ENCODE measurements at places on chromosomes 12 and 14.

DNA sequence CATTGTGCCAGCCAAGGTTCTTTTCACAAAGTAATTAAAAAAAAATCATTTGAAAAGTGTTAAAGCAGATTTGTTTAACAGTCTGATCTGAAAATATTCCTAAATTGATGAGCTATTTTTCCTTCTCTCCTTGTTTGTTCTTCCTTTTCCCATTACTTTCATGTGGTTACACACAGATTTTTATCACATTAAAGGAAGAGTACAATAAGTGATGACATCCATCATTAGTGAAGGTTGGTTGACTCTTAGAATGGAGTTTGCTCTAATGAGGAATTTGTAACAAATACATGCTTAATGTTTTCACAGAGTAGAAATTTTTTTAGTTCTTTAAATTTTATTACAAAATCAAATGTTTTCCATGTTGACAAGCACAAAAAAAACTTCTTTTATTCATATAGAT is 18.9 kb upstream of the TOMM20L start:
- DNase-seq: no peak

DNA sequence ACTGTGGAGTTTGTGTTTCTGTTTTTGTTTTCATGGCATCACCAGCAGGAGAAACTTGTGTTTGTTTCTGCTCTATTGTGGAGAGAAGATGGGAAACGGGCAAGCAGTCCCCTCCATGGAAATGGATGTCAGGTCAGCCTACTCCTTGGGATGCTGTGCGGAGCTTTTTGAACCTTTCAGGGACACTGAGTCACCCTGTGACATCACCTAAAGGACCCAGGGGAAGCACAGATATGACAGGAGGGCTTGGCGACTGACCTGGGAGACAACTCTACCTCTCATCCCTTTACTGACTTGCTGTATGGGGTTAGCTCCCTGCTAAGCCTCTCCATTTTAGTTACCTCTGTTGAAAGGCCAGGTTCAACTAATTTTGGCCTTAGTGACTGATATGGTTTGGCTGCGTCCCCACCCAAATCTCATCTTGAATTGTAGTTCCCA is 706.9 kb upstream of the TMEM132C start:
- DNase-seq: no peak

DNA sequence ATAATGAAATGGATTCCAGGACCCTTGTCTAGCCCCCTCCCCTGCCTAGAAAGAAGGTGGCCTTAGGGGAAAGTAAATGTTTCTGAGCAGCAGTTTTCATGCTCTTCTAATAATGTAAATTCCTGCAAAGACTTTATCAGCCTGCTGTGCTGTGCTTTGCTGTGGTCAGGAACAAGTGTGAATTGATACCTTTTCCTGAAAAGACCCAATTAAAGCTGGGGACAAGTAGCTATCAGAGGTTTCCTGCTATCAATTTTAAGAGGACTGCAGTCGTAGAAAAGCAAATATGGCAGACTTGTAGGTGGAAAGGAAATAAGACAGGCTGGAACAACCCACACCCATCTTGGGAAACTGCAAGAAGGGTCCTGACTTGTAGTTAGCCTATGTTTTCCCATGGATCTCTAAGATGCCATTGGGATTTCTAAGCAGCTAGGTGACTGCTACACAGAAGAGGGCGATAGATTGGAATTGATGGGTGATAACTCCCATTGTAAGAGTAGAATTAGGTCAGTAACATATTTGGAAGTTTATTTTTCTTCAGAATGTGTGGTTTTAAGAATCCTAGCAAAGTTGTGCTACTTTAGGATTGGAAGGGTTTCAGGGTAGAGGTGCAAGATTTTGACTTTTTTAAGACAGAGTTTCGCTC is 3.1 kb downstream of the DYNLL1 start:
- DNase-seq: no peak

GRCh38 chr12:34526946-34527345 is 504.6 kb downstream of the ALG10 start:
- no peak for DNase-seq

DNA sequence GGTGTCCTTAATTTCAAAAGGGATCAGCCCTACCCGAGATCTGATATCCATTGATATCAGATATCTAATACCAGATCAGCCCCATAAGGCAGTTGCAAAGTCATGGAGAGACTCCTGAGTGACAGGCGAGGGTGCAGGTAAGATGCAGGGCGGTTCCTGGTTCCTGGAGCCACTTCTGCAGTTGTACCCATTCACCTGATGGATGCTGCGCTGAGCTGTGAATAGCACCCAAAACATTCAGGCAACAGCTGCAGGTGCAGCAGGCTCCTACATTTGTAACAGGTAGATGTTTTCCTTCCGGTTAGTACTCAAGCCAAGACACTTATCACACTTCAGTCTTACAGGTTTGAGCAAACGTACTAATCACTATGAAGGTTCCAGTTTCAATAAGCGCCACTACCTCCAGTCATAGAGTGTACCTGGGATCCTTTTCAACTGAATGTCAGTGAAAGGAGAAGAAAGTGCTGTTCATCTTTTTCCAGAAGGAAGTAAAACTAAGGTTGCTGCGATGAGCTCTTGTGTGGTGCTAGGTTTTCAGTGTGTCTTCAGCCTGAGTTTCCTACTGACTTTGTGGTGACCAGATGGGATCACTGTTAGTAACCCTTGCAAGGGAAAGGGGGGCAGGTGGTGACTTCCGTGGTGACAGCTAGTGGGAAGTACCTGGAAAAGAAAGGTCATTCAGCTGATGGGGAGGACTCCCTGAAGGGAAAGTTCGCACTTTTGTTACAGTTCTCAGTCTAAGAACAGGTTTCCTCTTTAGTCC is 1.9 kb downstream of the ATP6V0A2 start:
- peak; percentile 75 for DNase-seq

GRCh38 chr12:132356691-132357622 is 27.6 kb upstream of the GALNT9 start:
- DNase-seq: no peak

- no peak for DNase-seq
Observed at GRCh38 chr14:104250175-104250574, 111.8 kb downstream of the KIF26A start.

- DNase-seq: no peak
Observed at GRCh38 chr12:112170971-112171596, 45.7 kb downstream of the TRAFD1 start.

GRCh38 chr14:100070310-100070709 is 5.1 kb downstream of the EVL start:
- DNase-seq: no peak

DNA sequence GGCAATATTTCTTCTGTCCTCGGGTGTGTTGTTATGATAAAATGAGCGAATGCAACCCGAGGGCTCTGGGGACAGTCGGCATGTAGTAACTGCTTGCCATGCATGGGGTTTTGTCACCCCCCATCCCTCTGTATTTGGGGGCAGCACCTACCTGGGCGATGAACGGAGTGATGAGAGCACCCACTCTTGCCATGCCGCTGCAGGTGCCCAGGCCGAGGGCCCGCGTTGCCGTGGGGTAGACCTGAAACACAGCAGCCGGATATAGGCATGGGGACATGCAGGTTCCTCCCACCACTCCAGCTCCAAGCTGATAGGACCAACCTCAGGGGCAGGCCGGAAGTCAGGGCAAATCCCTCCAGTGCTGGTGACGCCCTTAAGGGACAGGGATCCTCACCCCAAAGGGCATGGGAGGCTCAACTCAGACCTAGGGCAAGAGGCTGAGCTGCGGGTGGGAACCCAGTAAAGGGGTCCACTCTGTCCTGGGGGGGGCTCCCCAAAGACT is 35.8 kb downstream of the DAO start:
- DNase-seq: no peak

GRCh38 chr14:65864549-65864948 is 452.0 kb downstream of the FUT8 start:
- DNase-seq: no peak

DNA sequence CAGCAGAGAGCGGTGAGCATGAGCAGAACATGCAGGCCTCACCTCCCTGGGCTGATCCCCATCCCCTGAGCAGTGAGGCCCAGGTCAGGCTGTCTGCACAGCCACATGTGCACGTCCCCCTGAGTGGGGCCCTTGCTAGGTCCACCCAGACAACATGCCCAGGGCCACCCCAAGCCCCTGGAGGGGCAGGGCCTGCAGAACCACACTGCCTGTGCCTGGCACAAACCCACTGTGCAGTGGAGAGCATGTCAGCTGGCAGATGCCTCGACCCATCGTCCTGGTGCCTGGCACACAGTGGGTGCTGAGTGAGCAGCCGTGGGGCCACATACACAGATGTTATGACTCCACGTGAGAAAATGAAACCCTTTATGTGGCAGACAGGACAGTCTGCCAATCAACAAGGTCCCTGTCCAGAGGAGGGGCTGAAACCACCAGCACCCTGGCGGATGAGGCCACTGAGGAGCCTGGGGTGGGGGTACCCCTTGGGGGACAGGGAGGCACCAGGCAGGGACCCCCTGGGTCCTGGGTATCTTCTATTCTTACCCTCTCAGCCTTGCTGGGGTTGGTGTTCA is 8.3 kb downstream of the ANHX start:
- DNase-seq: no peak

DNA sequence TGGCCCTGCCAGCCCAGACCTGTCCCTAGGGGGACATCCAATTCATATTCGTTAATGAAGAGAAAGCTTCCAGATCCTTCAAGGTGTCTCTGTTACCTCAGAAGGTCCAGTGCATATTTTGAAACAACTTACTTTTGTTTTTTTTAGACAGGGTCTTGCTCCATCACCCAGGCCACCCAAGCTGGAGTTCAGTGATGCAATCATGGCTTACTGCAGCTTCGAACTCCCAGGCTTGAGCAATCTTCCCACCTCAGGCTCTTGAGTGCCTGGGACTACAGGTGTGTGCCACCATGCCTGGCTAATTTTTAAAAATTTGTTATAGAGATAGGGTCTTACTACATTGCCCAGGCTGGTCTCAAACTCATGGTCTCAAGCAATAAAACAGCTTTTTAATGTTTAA is 48.4 kb downstream of the B4GALNT3 start:
- DNase-seq: no peak

DNA sequence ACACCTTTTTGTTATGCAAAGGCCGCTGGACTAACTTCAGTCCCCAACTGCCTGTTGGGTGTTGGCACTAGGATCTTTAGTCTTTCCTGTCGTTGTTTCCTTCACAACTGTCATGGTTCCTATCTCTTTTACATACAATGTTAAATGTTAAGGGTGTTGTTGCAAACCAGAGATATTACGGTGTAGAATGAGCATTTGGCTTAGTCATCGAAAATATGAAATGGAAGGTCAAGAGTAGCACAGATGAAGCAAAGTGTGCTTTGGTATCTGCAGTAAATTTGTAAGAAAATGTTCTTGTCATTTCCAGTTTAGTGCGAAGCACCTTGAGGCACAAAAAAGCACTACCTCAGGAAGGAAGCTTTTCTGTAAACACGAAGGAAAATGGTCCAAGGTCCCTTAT is 751.3 kb upstream of the LRFN5 start:
- no peak for DNase-seq

DNA sequence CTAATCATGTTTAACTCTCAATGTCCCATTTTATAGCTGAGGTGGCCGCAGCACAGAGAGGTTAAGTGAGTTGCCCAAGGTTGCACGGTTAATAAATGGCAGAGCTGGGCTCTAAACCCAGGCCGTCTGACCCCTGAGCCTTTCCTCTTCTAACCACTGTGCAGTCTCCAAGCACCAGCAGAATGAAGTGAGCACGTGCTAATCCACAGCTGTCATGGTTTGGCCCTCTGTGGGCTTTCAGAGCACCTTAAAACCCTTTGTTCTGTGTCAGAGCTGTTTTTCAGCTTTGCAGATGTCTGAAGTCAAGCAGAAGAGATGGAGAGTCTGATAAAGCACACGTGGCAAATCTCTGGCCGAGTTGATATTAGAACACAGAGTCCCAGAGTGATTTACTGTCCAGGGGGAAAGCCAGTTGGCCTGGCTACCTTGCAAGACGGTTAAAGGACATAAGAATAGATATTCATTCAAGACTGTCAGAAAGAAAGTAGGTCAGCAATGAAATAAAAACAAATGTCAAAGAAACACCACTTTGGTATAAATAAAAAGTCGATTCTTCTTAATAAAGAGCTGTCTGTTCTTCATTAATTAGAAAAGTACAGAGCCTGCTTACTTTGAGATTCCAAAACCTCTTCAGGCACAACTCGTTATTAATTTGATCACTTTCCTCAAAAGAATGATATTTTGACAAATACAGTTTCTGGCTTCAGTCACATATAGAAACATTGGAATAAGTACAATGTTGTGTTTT is 107.3 kb downstream of the CRADD start:
- peak; percentile 55 for DNase-seq

DNA sequence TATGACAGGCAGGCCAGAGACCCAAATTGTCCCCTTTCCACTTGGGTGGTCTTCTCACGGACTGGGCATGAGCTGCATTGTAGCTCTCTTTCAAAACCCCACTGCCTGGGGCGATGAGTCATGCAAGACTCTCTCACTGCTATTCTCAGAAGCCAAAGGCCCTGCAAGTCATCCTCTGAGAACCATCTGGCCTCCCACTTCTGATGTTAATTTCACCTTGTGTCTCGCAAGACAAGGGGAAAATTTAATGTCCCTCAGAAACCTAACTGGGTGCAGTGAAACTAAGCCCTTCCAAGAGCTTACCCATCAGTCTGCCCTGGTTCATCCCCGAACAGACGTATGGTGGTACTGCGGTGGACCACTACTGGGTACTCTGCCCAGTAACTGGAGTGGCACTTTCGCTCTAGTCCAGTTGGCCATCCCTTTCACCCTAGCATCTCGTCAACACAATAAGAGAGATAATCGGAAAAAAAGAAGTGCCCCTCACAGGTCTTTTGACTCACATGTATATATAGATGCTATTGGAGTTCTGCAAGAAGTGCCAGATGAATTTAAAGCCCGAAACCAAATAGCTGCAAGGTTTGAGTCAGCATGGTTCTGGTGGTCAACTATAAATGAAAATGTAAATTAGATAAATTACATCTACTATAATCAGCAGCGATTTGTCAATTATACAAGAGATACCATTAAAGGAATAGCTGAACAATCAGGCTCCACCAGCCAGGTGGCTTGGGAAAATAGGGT is 31.3 kb upstream of the LALBA start:
- DNase-seq: no peak

DNA sequence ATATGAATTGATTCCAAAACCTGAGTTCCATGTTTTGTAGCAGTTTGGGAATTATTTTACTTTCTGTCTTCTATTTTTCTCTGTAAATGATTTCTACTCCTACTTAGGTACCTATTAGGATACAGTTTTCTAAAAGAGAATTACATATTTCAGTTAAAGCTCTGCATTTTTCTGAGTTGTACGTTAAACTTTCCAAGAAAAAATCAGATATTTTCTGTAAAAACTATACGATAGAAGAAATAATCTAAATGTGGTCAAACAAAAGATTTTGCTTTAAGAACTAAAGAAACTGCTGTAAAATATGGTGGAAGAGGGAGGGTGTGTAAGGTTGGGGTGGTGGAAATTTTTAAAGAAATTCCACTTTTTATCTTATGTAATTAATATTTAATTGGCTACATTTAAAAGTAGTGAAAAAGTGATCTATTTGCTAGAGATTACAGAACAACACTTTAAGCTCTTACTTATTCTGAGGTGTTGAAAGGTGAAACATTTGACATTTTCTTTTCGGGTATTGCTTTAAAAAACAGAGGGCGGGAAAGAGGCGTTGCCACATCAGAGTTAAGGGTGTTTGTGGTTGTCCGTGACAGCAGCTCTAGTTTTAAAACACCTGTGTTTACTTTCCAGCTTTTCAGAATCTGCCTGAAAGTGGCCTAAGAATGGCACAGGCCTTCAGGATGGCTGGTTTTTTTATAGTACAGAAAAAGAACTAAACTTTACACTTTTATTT is 187.3 kb downstream of the MIPOL1 start:
- DNase-seq: no peak

All from T-helper 2 cell treated with Interferon-gamma antibody and Interleukin-4, amounts not matched to agents 5 μg/mL and 100 μg/mL, for 36 hours (primary cell).